ENCODE measurements at places on chromosomes 11 and 22.

GRCh38 chr11:1839924-1840779 lies 1.4 kb downstream of the TNNI2 start:
- DNase-seq = no peak

- no peak for DNase-seq
Measured at GRCh38 chr11:34261820-34262219, 96.0 kb downstream of the ABTB2 start.

DNA sequence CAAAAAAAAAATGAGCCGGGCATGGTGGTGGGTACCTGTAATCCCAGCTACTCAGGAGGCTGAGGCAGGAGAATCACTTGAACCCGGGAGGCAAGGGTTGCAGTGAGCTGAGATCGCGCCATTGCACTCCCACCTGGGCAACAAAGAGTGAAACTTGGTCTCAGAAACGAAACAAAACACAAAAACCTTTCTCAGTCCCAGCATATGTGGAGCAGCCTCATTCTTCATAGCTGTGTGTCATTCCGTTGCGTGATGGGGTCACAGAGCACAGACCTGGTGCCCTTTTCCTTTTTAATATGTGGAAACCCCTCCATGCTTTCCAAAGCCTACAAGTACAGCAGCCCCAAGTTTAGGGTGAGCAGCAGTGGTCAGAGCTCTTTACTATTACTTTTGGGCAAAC lies 13.7 kb downstream of the PEX26 start:
- no peak for DNase-seq

GRCh38 chr11:102729849-102730815 lies 5.4 kb upstream of the MMP8 start:
- DNase-seq = no peak

GRCh38 chr11:3853899-3854659 lies 1.4 kb upstream of the STIM1 start:
- no peak for DNase-seq

DNA sequence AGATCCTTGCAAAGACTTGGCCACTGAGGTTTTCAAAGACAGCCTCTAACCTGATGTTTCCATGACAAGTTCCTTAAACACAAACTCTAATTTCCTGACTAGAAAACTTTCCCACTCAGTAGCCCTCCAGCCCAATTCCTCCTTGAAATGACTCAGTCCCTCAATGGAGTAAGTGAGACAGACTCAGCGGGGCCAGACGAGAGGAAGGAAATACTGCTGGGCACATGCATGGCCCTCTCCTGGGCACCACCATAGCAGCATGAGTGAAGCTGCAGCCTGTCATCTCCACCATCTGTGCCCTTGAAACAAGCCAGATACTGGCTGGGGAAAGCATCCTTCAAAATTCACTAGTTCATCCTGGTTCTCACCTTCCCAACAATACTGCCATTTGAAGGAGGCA lies 76.2 kb upstream of the GDPD4 start:
- DNase-seq = no peak

GRCh38 chr11:38046571-38047135 lies 1448.6 kb upstream of the RAG2 start:
- no peak for DNase-seq

DNA sequence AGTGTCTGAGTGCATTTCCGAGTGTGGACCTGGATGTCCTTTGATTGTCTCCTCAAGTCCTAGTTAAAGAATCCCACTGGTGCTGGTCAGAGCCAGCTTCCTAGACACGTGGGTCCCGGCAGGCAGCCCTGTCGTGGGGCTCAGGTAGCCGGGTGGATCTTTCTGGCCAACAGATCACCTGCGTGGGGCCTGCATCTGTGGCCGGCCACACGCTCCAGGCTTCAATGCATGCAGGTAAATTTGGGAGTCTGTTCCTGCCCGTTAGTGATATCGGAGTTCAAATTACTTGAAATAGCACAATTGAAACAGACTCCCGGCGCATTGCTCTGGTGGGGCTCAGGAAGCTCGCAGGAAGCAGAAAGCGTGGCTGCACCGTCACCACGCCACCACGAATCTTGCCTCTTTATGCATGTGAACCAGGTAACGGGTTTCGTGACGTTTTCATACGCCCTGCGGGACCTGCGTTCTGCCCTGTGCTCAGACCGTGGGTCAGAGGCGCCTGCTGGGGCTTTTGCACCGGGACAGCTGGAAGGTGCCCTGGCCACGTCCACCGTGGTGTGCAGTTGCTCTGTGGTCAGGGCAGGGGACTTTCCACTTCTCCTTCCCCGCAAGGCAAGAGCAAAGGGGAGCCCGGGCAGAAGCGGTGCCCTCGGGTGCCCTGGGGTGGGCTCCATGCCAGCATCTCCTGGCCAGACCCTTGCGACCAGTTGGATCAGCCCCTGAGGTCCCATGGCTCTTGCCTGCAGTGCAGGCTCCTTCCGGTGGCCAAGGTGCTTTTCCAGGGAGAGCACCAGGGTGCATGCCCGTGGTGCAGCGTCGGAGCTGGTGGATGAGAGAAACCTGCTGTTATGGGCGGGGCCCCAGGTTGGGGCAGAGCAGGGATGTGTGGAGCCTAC lies 803.5 kb downstream of the BRD1 start:
- no peak for DNase-seq

GRCh38 chr11:12502046-12502445 lies 124.7 kb downstream of the PARVA start:
- no peak for DNase-seq

DNA sequence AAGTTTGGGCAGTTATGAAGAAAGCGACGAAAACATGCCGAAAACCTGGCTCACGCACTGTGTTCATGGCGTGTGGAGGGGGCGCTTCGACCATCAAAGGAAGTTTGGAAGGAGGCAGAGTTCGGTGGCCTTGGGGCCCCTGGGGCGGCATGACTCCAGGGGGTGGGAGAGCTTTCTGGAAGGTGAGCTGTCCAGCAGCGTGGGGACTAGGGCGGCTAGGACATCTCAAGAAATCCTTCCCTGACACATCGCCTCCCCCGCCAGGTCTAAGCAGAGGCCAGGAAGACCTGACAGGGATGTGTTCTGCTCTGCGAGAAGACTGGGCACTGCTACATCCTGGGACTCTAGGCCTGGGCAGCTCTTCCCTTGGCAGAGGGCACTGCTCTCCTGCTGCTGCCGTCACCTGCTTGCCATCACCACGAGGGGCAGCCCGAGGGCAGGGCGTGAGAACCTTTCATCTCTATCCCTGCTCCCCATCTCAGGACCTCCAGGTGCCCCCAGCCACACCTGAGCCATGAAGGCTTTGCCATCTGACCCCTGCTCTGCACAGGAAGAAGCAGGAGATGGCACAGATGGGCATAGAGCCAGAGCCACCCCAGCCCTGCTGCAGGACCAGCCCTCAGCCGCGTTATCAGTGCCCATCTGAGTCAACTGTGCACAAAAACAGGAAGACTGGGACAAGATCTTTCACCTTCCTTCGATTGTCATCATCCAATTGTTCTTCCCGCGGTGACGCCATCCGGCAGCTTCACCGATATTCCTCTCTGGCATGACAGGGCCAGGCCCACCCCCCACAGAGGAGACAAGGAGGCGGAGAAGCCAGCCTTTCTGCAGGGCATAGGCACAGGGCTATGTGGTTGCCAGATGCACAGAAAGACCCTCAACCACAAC lies 12.7 kb downstream of the LINC01488 start:
- no peak for DNase-seq

- peak; percentile 88 for DNase-seq
Measured at GRCh38 chr22:37448516-37449127, 21.3 kb upstream of the ELFN2 start.

DNA sequence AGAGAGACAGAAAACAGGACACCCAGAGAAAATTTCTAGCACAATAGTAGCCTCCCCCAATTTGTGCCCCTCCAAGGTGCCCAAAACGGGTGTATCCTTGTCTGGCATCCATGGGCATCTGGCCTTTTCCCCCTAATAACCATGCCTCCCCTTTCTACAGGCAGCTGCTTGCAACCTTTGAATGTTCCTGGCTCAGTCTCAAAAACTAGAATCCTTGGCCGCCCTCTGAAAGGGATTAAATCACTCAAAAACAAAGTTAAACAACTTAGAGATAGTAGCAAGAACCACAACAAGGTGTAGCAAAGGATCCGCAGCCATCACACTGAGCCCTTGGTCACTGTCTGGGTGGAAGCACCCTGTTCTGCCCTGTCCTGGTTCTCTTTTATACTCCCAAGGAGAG lies 105.6 kb downstream of the MN1 start:
- no peak for DNase-seq

GRCh38 chr11:130520271-130520671 lies 71.8 kb downstream of the ADAMTS15 start:
- DNase-seq = no peak

DNA sequence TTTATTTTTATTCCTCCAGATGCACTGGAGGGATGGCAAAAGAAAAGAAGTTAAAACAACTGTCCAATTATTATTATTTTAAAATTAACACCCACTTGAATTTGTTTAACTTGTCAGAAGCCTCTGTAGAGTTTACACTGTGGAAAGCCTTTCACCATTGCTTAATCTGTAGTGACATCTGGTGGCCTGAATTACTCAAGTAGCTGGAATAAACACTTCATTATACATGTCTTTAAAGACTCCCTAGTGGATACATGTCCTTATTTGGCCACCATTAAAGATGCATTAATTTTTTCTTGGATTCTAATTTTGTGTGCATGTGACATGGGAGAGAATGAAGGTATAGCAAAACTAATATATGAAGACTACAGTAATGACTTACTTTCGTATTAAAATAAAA lies 1496.5 kb downstream of the FAM181B start:
- DNase-seq = peak; percentile 70

DNA sequence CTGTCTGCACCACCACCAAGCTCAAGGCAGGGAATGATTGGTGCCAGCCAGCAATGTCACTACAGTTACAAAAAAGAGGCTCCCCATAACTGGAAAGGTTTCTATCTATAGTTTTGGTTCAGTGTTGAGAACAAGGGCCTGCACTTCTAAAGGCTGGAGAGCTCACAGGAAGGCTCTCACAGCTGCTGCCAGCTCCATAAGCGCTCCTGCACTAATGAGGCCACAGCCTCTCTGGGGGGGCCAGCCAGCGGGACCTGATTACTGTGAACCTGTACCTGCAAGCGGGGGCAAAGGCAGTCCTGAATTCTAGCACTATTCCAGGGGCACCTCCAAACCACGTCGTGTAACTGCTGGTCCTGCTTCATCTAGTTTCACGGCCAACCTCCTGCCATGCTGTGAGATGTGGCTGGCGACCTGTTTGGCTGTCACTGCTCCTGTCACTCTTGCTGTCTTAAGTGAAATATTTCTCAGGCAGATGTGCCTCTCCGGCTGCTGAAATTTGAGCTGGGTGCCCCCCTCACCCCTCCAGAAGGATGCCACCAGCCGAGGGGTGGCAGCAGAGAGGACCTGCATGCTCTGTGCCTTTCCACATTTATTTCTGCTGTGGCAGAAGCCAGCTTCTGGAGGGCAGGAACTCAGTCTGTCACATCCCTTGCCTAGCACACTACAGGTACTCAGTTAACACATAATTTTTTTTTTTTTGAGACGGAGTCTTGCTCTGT lies 53.3 kb upstream of the ARFGAP3 start:
- DNase-seq = no peak

DNA sequence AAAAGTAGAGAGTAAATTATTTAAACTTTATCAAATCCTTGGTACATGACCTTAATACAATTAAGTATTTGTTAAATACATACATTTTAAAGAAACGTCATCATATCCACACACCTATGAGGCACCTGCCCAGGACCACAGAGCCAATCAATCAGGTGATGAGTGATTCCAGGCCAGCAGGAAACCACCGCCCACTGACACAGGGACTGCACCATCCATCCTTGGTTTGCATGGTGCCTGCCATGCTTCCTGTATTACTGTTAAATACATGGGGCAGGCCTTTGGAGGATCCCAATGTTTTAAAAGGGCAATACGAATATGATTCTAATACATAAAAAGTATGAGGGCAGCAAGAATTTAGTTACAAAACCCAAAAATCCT lies 7.0 kb upstream of the TBC1D10A start:
- DNase-seq = no peak

GRCh38 chr11:60498399-60498798 lies 5.8 kb downstream of the MS4A12 start:
- no peak for DNase-seq

- peak; percentile 2 for DNase-seq
Measured at GRCh38 chr22:25728071-25728470, 13.9 kb upstream of the MYO18B start.

- DNase-seq = no peak
Measured at GRCh38 chr22:20229916-20230775, 38.0 kb downstream of the RTN4R start.

DNA sequence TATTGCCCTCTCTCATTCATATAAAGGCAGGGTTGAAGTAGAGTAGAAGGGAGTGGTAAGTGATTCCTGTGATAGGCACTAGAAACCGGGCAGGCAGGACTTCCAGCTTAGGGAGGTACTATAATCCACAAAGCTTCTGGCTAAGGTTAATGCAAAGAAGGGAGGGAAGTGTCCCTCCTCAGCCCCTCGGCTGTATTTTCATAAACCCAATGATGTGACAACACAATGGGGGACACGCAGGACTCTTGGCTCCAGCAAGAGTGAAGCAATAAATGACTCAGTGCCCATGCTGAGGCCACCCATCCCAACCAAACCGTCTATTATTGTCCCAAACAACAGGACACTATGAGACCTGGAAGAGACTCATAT lies 90.7 kb downstream of the ETS1 start:
- DNase-seq = no peak

DNA sequence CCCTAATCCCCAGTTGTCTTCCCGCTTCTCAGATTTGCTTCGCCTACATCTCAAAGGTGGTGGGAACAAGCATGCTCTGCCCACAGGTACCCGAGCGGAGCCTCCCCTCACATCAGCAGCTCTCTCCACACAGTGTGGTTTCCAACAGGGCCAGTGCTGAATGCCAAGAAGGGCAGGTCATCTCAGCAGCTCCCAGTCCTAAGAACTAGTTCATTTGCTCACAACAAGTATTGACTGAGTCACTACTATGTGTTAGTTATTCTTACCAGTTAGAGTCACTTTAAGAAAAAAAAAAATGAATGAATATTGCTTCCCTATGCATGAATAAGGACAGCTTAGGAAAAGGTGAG lies 66.2 kb downstream of the THAP12 start:
- no peak for DNase-seq

DNA sequence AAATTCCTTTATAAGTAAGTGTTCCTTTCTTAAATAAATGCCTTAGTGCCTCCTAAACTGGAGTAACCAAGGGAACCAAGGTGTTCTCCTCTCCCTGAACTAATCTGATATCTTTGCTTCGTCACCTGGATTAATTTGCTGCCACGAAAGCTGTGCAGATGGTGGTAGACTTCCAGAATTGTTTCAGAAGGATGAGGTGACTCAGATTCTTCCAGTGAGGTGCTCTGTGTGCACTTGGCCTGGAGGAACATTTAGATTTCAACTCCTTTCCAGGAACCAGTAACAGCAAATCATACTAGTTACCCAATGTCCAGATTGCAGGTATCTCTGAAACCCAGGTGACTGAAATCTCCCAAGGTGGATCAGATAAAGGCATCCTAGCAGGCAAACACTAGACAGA lies 181.9 kb downstream of the FAT3 start:
- no peak for DNase-seq

GRCh38 chr11:29328961-29329441 lies 687.8 kb downstream of the KCNA4 start:
- peak; percentile 37 for DNase-seq
